ENCODE measurements at places on chromosomes 7 and 10.

- no peak for DNase-seq
Measured at GRCh38 chr10:8040651-8041050, 13.8 kb upstream of the GATA3 start.

DNA sequence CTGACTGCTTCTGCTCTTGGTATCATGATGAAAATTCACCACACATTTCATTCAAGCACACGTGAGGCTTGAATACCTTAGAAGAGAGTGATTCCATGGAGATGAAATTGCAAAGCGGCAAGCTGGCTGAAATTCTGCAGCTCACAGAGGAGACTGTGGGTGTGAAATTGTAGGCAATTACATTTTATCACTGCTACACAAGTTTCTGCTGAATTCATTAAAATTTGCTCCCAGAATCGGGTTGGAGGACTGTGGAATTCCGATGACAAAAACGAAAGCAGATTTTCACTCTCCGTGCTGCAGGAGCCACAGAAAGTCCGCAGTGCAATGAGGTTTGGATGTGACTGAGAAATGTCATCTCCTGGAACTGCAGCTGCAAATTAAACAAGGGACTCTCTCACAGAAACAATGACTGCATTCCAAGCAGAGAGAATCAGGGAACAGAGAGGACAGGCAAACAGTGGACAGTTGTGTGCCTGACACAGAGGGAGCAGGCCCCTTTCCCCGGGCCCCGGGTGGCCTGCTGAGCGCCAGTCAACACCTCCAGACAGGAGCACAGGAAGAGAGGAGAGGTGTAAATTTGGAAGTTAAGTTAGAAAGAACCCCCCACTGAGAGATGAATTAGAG, 109.1 kb downstream of the C10orf90 start:
- DNase-seq: no peak

DNA sequence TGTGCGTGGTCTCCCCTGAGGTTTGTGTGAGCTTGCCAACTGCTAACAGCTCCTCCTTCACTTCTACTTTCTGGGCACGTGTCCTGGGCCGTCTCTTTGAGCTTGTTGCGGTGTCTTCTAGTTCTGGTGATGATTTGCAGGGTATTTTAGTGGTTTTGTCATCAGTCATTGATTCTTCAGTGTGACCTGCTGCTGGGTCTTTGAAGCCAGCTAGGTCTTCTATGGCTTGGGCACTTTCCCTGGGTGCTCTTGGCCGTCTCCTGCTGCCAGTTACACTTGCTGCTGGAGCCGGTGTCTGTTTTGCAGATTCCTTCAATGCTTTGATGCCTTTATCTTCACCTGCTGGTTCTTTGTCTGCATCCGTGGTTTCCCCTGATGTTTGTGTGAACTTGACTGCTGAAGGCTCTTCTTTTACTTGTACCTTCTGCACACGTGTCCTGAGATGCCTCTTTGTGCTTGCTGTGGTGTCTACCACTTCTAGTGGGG, 23.0 kb downstream of the MKI67 start:
- DNase-seq: no peak

DNA sequence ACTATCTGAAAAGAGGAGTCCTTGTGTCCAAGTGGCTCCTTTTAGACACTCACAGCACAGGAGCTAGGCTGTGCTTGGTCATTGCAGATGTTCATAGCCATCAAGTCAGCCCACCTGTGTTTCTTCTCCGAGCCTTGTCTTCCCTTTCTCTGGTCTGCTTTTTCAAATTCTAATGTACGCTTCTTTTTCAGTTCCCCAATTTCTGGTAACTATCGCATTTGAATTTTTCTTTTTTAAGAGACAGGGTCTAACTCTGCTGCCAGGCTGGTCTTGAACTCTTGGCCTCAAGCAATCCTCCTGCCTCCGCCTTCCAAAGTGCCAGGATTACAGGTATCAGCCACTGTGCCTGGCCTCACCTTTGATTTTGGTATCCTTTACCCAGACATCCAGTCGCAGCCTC, 18.9 kb downstream of the APBB1IP start:
- peak; percentile 51 for DNase-seq

DNA sequence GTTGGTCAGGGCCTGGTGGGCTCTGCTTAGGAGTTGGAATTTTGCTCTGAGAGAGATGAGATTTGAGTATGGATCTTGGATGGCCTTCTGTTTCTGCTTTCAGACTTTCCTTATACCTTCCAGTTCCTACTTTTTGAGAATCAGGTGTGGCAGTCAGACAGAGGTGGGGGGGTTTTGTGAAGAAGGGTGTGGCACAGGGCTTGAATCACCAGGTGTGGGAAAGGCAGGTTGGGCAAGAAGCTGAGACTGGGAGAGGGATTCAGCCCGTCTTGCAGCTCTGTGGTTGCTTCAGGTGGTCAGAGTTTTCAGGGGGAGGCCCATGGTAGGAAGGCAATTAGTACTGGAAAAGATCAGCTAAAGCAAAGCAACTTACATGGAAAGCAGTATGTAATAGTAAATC, 340.2 kb downstream of the LRMDA start:
- no peak for DNase-seq

GRCh38 chr10:31914370-31914769, 14.3 kb downstream of the ARHGAP12 start:
- DNase-seq: no peak

GRCh38 chr7:115799430-115799829, 231.1 kb downstream of the TFEC start:
- no peak for DNase-seq

DNA sequence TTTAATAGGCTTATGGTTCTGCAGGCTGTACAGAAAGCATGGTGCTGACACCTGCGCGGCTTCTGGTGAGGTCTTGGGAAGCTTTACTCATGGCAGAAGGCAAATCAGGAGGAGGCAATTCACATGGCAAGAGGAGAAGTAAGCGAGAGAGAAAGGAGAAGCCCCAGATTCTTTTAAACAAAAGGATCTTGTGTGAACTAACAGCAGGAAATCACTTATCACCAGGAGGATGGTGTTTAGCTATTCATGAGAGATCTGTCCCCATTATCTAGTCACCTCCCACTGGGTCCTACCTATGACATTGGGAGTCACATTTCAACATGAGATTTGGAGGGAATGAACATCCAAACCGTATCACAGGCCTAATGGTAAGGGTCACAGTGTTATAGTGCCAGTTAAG, 678.0 kb upstream of the KCND2 start:
- no peak for DNase-seq

- DNase-seq: no peak
Measured at GRCh38 chr7:150695654-150696053, 10.1 kb downstream of the GIMAP2 start.

DNA sequence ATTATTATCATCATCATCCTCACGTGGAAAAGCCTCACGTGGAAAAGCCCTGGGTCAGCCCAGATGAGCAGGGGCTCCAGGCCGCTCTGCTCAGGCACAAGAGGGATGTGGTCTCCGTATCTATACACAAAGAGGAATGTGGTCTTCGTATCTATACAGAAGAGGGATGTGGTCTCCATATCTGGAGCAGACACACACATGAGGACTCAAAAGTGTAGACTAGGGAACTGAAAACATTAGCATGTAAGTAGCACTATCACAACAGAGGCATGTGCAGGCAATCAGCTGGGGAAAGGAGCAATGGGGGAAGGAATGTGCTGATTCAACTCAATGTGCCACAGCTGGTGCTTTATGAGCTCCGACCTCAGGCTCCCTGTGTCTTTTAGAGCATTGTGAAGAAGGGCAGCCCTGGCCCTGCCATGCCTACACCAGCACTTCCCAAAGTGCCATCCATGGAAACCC, 86.5 kb downstream of the PLXNA4 start:
- peak; percentile 64 for DNase-seq

DNA sequence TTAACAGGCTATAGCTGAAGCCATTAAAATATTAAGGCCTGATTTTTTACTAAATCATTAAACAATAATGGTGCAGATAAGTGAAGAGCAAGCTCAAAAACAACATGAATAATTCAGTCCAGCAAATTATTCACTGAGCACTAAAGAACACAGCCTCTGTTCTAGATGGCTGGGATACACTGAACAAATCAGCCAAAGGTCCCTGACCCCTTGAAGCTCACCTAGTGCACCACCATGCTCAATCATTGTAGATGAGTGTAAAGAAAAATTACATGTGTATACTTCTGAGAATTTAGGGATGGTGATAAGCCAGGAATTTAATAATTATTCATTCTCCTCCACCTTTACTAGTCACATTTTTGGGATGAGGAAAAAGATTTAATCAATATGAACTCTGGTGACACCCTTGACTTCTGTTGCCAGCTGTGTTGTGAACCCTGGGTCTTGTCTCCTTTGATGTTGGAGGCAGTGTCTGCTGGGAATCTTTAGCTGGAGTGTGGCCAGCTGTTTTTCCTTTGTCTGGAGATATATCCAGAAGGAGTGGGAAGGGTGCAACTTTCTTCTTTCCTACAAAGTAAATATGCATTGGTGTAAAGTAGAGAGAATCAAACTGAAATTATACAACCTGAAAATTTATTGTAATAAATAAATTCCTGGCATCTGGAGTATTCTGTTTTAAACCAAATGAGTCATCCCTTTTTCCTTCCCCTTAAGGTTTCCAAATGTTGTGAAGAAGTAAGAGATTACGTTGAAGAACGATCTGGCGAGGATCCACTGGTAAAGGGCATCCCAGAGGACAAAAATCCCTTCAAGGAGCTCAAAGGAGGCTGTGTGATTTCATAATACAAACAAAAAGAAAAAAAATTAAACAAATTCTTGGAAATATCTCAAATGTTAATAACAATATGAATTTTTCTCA, 4.0 kb downstream of the GNGT1 start:
- no peak for DNase-seq

GRCh38 chr10:80278480-80278879, 11.0 kb downstream of the MAT1A start:
- no peak for DNase-seq

DNA sequence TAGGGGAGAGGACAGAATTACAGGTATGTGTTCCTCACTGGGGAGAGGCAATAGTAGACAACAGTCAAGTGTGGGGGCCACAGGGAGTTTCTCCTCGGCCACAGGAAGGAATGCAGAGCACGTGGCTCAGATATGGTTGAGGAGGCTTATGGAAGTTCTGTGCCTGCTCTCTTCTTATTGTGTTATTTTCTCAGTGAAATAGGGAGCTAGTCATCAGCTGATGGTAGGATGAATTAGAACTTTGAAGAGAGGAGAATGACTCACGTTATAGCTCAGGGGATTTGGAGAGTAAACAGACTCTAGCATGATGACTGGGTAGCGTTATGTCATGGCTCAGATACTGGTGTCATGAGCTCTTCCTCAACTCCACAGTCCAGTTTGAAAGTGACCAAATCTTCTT, 308.3 kb upstream of the IGFBP3 start:
- no peak for DNase-seq

DNA sequence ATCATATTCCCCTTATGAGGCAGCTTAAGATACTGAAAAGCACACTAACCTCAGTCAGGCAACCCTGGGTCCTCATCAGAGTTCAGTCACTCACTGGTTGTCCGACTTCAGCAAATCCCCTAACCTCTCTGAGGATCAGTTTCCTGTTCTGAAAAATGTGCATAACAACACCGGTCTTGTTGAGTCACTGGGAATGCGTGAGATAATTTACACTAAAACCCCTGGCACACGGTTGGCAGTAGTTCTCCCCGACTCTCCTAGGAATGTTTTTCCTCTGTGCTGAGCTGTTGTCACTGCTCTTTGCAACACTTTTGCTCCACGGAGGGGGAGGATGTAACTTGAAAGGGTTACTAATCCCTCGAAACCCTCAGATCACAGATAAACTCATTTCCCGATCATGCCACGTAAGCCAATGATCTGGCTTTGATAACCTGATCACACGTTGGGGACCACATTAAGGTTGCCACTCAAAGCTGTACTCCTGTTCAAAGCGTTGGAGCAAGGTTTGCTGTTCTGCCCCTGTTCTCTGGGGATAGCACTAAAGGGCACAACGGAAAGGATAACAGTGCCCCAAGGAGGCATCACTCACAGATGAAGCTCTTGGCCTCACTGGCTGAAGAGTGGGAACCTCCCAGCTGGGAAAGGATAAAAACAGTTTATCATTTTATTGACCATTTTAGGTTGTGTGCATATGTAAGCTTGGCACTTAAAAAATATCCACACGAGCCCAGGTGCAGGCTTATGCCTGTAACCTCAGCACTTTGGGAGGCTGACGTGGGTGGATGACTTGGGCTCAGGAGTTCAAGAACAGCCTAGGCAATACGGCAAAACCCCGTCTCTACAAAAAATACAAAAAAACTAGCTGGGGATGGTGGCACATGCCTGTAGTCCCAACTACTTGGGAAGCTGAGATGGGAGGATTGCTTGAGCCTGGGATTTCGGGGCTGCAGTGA, 5.0 kb upstream of the RBM17 start:
- no peak for DNase-seq

GRCh38 chr10:122142641-122143237, 128.4 kb upstream of the BTBD16 start:
- DNase-seq: peak; percentile 8

- DNase-seq: no peak
Measured at GRCh38 chr10:102313221-102313896, 68.0 kb downstream of the GBF1 start.

- DNase-seq: no peak
Measured at GRCh38 chr7:47195641-47196040, 386.3 kb downstream of the TNS3 start.

GRCh38 chr7:47000561-47000960, 581.4 kb downstream of the TNS3 start:
- DNase-seq: peak; percentile 58

- no peak for DNase-seq
Measured at GRCh38 chr10:11359869-11360268, 251.6 kb downstream of the USP6NL start.

GRCh38 chr7:85090143-85090542, 96.7 kb downstream of the SEMA3D start:
- no peak for DNase-seq

DNA sequence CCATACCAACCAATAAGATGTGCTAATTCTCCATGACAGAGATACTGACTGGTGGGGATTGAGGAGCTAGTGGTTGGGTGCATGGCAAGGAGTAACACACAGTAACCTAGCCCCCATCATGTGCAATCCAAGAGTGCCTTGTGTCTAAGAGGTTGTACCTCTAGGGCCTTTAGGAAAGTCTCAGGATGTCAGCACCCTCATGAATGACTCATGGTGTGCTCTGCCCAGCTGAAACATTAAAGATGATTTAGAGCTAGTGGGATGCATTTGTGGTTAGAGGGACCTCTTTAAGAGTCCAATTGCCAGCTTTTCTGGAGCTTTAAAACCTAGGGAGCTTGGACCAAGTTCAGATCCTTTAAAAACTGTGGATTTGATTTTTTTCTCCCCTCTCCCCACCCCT, 181.1 kb downstream of the HERPUD2 start:
- DNase-seq: no peak

GRCh38 chr7:78260826-78261225, 462.3 kb downstream of the PHTF2 start:
- no peak for DNase-seq

GRCh38 chr10:96684826-96685225, 35.5 kb downstream of the PIK3AP1 start:
- DNase-seq: no peak

- peak; percentile 1 for DNase-seq
Measured at GRCh38 chr10:30270247-30270646, 78.8 kb downstream of the MTPAP start.

DNA sequence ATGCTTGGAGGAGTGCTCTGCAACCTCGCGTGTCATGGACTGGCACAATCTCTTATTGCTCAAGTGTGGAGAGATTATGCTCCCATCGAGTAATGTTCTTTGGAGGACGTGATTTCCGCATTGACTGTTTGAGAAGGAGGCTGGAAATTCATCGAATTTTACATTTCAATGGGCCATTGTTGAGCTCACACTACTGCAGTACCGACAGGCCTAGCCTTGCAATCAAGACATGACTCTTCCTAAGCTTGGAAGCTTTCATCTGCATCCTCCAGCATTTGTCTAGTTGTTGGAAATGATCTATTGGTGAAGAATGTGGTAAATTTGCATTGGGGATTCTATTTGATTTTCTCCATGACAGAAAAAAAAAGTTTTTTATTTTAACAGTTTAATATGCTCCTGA, 156.8 kb downstream of the FZD1 start:
- DNase-seq: no peak

Data from MV-4-11 (cell line).